ENCODE measurements at places on chromosomes 5 and 9.

DNA sequence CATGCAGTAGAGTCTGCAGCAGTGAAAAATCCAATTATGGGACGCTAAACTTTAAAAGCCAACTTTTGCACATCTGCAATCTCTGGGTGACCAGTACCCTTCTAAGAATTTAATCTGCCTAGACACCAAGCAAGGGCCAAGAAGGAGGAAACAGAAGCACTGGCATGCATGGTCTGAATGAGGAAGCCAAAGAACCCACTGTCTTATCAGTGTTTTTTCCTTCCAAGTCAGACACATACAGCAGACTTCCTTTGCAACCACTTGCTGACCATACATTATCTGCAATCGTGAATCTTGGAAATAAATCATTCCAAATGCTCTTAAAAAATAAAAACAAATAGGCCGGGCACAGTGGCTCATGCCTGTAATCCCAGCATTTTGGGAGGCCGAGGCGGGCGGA, 65.9 kb downstream of the DEPDC1B start:
- no peak for DNase-seq

DNA sequence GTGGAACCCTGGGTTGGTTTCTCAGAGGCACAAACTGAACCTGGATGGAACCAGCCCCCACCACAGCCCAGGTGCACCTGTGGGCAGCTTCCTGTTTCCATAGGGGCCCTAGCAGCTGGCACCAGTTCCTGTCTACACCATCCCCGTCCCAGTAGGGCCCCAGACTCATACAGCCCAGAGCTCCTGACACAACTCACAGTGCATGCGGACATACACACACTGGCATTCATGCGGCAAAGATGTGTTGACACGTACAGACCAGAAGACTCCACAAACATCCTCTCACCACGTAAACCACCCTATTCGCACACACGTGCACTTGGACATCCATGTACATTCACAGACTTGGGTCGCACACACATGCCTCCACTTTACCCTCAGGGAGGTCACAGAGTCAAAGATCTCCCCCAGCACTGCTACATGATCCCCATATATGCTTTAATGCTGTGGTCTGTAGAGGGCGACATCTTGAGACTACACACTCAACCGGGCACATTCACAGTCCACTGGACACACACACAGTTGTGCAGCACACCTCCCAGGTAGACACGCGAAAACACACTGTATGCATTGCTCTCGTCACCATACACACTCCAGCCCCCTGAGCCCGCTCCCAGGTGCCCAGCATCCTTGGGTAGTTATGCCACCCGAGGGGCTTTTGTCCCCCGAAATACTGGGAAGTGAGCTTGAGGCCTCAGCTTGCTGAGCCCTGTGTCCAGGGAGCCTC, 22.4 kb downstream of the CXXC5 start:
- DNase-seq, result no peak

DNA sequence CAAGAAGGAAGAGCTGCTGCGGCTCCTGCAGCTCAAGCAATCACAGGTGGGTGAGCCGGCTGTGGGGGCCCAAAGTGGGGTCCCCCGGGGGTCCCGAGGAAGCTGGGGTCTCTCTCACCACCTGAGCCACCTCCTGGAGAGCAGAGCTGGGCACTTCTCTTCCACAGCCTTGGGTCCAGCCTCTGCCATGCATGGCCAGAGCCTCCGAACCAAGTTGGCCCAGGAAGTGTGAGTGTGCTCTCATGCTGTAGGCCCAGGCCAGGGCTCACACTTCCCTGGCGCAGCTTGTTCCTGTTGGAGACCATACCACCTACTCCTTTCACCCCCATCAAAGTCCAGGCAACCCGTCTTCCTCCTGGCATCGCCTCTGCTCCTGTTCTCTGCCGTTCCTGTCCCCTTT, 19.7 kb downstream of the HMCN2 start:
- no peak for DNase-seq

GRCh38 chr5:59117320-59117719, 534.4 kb downstream of the RAB3C start:
- no peak for DNase-seq

DNA sequence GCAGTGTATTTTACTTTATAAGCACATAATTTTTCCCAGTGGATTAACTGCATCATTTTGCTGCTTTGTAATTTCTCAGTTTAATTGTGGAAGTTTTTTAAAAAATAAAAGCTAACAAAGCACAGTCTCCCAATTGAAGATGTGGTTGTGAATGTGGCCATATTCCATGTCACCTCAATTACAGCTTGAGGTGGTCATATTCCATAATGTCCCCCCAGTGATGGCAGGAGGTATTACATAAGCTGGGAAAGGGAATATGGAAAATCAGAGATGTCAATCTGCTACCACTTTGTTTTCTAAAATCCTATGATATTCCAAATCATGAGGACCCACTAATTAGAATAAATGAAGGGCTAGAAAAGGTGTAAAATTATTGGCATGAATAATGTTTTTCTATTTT, 1672.0 kb upstream of the CDH9 start:
- DNase-seq, result no peak

- DNase-seq, result no peak
These were observed 61.5 kb downstream of the SV2C start for GRCh38 chr5:76144513-76145274.

- DNase-seq, result no peak
These were observed 115.9 kb upstream of the GDNF start for GRCh38 chr5:37955748-37956147.

DNA sequence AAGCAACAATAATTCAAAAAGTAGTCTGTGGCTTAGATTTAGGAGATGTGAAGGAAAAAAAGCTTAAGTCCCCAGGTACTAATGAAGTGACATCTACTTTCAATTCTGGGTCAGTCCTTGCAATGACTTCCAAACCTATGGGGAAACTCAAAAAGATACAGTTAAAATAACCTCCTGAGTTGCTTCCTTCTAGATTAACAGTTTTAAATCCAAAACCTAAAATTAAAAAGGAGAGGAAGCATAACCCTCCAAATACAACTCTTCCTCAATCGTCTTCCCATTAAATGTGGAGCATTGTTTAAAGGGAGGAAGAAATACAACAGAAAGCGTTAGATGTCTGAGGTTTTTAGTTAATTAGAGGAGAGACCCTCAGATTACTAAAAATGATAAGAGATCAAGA, 75.7 kb downstream of the AGTPBP1 start:
- no peak for DNase-seq

- no peak for DNase-seq
These were observed 95.0 kb downstream of the CFAP90 start for GRCh38 chr5:7755958-7756357.
